ENCODE measurements at places on chromosomes 6 and 20.

- DNase-seq, result peak; percentile 88
These were observed 5.6 kb downstream of the TAGAP start for GRCh38 chr6:159038914-159039884.

GRCh38 chr6:17360564-17360963 is 32.8 kb upstream of the CAP2 start:
- DNase-seq, result no peak

DNA sequence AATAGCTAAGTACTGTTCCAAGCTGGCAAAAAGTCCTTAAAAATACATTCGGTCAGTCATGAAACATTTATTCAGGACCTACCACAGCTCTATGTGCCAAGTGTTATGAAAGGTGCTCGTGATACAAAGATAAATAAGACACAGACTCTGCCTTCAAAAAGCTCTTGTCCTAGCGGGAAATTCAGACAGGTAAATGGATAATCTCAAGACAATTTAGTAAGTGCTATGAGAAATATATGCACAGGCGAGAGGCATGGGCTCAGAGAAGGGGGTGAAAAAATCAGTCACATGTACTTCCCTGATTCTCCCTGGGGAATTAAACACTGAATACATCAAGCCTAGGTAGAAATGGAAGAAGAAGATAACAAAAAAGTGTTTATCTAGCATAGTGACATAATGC is 49.8 kb upstream of the HEY2 start:
- no peak for DNase-seq

DNA sequence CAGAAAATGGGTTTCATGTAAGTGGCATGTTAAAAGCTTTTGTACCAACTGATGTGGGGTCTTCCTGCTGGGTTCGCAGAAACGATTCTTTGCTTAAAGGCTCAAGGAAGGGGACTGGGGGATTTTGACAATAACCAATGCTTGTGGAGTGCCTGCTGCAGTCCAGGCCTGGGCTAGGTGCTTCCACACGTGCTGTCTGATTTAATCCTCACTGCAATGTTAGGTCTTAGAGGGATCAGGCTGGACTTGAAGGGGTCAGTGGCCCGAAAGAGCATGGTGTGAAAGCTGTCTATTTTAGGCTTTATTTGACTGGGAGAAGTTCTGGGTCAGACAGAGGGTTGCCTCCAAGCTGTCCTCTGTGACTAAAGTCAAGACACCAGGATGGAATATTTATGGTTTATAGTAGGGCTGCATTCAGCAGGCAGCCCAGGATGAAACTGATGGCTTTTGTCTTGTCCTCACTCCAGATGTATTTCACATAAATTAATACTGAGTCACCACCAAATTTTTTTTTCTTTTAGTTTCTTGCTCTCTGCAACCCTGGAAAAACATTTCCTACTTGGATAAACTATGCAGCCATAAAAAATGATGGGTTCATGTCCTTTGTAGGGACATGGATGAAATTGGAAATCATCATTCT is 219.1 kb downstream of the ZMYND8 start:
- DNase-seq, result no peak

GRCh38 chr20:11496380-11496779 is 421.3 kb upstream of the BTBD3 start:
- DNase-seq, result no peak

GRCh38 chr20:21653628-21654027 is 51.8 kb upstream of the PAX1 start:
- no peak for DNase-seq

DNA sequence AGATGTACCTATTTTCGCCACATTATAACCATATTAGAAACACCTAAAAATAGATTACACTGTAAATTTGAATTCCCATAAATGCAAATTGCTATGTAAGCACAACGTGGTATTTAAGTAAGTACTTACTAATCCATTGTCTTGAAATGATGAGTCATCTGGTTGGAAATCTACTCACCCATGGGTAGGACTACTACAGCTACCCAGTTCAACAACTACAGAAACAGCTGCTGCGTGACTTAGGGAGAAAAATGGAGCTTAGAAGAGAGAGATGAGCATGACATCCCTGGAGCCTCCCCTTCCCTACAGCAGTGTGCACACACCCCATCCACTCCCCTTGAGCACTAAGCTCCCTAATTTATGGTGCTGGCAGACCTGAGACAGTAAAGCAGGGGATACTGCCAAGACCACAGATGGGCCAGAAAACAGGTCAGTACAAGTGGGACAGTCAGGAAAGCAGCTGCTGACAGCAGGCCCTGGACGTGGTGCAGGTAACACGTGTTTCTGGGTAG is 26.9 kb downstream of the RRAGD start:
- DNase-seq, result peak; percentile 19

GRCh38 chr6:137488150-137489045 is 5.8 kb downstream of the OLIG3 start:
- no peak for DNase-seq

DNA sequence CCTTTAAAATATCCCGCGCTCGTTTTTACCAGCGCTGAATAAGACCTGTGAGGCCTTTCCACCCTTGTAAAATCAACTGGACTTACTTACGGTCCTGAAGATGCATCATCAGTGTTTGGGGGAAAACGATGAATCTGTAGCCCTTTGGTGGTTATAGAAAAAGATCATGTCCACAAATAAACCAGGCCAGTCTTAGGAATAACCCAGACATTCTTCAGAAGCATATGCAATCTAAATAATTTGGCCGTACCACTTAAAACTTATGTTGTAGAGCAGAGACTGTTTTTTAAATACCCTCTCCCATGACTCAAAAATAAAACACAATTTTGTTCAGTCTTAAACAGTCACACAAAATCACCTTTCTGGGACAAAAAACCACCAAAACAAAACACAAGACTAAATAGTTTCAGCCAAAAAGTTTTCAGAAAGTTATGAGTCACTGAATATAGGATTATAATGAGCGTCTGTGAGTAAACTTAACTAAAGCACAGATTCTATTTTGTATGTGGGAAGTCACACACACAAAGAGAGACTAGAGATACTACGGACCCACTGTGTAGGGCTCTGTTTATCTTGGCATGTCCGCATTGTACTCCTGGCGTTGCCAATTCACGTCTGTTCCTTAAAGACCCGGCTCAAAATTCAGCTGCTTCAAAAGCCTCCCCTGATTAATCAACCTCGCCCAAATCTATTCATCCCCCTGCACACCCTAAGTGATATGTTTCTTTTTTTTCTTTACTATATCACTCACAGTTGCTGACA is 26.5 kb upstream of the SMOC2 start:
- DNase-seq, result no peak

- DNase-seq, result no peak
These were observed 103.9 kb downstream of the ESR1 start for GRCh38 chr6:151911401-151911800.

DNA sequence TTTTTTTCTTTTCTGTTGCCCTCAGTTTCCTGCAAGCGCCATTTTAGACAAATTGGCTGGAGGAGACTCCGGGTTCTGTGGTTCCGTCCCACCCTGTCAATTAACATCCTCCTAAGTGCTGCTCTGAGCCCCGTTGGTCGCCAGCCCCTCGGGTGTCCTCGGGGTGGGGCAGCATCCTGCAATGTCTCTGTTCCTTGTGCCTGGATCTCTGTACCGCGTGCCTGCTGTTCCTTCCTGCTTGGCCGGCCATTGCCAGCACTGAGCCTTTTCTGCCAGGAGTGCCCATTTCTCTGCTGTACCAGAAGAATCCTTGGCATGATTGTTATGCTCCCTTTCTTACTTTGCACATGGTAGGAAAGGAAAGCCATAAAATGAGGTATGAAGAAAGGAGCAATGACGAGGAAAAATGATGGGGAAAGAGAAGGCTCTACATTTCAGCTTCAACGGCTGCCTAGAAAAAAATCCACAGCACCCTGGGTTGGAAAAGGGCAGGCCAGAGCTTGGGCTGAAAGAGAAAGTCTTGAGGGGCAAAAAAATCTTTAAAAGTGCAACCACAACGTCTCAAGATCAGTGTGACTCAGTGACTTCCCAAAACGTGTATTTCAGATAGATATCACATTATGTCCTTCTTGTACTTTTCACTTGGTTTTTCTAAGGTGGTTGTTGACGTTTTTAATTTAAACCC is 256.7 kb downstream of the CLIC5 start:
- peak; percentile 16 for DNase-seq

- no peak for DNase-seq
These were observed 164.7 kb upstream of the CHD6 start for GRCh38 chr20:41782730-41783406.

GRCh38 chr6:110467566-110468140 is 8.8 kb downstream of the SLC22A16 start:
- DNase-seq, result no peak

GRCh38 chr20:52991830-52992229 is 19.7 kb downstream of the TSHZ2 start:
- DNase-seq, result no peak

DNA sequence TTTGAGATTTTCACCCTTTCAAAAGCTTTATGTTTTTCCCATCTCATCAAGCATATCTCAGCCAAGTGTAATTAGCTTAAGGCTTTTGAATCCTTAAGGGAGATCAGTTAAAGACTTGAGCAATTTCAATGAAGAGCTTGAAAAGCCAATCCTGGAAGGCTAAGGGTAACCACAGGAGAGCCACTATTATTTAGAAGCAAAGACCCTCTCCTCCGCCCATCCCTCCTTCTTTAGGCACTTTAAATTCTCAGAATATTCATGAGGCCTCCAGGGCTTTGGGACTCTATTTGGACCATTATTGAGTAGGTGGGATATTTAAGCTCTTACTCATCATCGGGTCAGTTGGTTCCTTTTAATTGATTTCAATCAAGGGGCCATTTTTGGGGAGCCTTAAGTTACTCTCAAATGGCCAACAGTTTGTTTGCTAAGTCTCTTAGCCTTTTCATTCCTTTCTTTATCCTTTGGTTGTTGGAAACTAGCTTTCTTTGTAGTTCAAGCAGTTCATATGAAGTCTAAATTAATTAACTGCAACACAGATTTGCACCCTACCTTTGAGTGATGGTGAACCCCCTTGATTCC is 567.2 kb downstream of the KIF16B start:
- no peak for DNase-seq

- DNase-seq, result no peak
These were observed 133.1 kb upstream of the COL21A1 start for GRCh38 chr6:56380476-56380875.

GRCh38 chr6:32792901-32793435 is 23.8 kb downstream of the HLA-DOB start:
- no peak for DNase-seq

DNA sequence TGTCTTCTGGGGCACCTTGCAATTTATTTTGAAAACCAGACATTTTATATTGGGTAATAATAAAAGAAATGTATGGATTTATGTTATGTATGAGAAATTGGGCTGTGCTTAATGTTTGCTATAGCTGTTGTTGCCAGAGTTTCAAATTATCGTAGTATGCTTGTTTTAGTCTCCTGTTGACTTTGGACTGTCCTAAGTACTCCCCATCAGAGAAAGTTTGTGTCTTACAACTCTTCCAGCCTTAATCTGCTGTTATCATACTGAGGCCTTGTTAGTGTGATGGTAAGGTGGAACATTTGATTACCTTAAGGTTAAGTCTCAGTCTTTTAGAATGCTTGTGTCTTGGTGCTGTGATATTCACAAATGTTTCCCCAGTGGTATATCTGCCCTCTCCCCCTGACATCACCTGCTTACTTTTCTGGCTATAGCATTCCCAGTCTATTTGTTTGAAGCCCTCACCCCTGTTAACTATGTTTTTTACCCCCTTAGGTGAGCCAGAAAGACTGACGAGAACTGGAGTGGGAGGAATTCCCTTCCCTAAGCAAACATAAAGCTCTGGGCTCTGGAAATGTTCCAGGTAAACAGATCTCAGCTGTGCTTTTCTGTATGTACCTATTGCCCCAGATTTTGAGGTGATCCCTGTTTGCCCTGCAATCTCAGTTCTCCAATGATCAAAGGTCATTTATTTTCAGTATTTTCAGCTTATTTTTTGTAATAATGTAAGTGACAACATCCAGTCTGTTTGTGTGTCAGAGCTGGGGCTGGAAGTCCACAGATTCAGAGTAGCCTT is 581.1 kb upstream of the CITED2 start:
- no peak for DNase-seq

DNA sequence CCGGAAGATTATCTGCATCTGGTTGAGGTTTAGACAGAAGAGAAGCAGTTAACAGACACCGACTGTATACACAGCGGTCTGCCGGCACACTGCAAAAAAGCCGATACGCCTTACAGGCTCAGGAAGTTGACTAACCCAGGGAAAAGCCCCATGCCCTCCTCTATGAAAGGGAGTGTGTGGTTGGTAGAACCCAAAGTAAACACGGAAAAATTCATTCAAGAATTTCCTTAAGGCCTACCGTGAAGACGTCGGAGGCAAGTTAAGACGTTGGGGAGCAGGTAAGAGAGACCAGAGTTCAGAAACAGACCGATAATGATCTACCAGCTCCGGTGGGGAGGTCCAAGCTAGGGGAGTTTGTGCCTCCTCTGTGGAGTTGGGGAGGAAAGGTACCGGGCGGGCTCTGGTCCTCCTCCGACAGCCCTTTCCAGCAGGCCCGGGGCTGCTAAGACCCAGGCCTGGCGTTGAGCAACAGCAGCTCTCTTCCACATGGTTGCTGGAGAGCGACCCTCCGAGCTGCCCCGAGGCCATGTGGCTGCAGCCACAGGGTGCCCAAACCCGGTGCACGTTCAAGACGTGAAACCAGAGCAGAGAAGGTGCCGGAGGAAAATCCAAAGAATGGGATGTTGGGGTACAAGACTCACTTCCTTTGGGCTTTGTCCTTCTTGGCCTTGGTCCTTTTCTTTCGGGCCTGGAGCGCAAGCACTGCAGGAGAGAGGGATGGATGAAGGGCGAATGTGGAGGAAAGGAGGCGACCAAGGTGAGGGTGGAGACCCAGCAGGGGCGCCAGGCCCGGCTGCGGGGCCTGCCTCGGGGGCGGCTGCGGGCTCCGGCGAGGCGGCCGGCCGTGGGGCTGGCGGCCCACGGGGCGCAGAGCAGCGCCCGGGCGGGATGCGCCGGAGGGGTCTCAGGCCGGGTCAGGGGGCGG is 809 bp downstream of the SRPK1 start:
- DNase-seq, result peak; percentile 79

- no peak for DNase-seq
These were observed 288.0 kb upstream of the TSHZ2 start for GRCh38 chr20:52684176-52684575.

DNA sequence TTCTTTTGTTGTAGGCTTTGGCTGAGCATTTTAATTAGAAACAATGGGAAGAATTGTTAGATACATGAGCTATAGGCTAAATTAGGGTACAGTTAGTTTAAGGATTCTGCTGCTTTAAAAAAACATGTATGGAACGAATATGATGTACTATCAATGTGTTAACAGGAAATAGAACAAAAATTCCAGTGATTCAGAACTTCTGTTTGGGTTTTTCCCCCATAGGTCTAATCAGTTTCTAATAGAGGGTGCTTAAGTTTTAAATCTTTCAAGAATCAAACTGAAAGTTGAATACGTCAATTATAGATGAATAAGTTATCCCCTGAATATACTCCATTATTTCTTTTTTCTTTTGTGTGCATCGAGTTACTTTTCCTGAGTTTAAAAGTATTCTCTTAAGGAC is 1.9 kb downstream of the TAB2 start:
- peak; percentile 67 for DNase-seq

GRCh38 chr20:52305858-52306257 is 114.3 kb upstream of the ZFP64 start:
- peak; percentile 20 for DNase-seq

GRCh38 chr6:33082702-33083101 is 6.9 kb downstream of the HLA-DPB1 start:
- peak; percentile 20 for DNase-seq

- no peak for DNase-seq
These were observed 122.8 kb downstream of the C6orf118 start for GRCh38 chr6:165186441-165187205.

All from activated CD4-positive, alpha-beta T cell treated with anti-CD3 and anti-CD28 coated beads, Interleukin-2, amount 50 U/mL, for 16 hours (primary cell).